ENCODE measurements at places on chromosomes 13 and 19. TPM values are rescaled to one million over a fixed set of nuclear protein-coding genes. Genes with fewer than 3 reads are reported as not detected.

Gene SIX5
- total RNA-seq, result 15.0 TPM

- H3K27ac ChIP-seq, result no peak overlapping the region
- H3K4me3 ChIP-seq, result no peak overlapping the region
- no peaks in the 10 kb centered on the region for H3K27me3 ChIP-seq
Measured at GRCh38 chr13:74449811-74450524, 315.8 kb upstream of the KLF12 start.

Gene LINGO3
- 0.17 TPM for total RNA-seq

DNA sequence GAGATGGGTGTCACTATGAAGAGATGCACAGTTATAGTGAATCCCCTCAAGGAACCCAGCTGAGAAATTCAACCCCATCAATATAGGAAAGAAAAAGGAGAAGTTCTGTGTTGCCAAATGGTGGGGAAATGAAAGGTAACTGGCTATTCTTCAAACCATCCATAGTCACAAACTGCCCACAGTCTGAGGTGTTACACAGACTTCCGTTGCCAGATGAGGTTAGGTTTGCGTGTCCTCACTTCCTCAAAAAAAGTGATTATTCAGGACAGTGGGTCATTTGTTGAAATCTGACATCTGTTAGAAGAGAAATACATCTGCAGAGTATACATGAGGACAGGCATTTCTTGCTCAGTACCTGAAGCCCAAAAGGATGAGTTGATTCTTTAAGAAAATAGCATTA lies 9.0 kb downstream of the SIGLEC5 start:
- no peaks in the 10 kb centered on the region for H3K27me3 ChIP-seq
- no peak for DNase-seq
- no peak overlapping the region for H3K4me3 ChIP-seq
- H3K4me1 ChIP-seq, result no peaks in the 10 kb centered on the region
- no peak overlapping the region for H3K27ac ChIP-seq

- no peaks in the 10 kb centered on the region for H3K36me3 ChIP-seq
- H3K27ac ChIP-seq, result no peak overlapping the region
- H3K4me1 ChIP-seq, result no peaks in the 10 kb centered on the region
- H3K27me3 ChIP-seq, result no peaks in the 10 kb centered on the region
Measured at GRCh38 chr13:103184413-103184812, 118.2 kb upstream of the SLC10A2 start.

Gene MED29
- total RNA-seq, result 35.6 TPM

DNA sequence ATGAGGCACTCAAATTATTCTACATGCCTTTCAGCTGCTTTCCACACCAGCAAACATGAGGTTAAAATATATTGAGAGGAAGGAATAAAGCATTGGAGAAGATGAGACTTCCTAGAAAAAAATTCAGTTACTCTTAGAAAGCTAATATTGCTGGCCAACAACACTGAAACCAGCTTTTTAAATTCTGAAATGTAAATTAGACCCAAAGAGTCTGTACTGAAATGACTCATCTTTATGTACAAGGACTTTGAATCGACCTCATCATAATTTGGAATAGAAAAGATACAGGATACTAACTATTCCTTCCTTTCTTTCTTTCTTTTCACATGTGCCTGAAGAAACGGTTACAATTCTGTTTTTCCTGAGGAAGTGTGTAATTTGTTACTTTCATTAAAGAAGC lies 6.5 kb upstream of the HSPH1 start:
- H3K4me3 ChIP-seq, result no peak overlapping the region
- no peak overlapping the region for H3K27ac ChIP-seq
- H3K27me3 ChIP-seq, result no peaks in the 10 kb centered on the region
- no peaks in the 10 kb centered on the region for H3K4me1 ChIP-seq
- no peak for DNase-seq
- no peaks in the 10 kb centered on the region for H3K36me3 ChIP-seq

DNA sequence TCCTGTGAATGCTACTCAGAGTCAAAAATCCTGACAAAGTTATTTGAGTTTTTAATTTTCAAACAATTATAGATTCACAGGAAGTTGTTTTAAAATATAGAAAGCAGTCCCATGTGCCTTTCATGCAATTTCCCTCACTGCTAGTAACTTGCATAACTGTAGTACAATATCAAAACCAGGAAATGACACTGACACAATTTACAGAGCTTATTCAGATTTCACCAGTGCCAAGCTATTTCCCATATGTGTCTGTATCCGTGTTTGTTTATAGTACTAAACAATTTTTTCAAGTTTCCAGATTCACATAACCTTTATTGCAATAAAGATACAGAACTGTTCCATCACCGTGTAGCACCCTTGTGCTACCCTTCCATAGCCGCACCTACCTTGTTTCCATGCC lies 934.6 kb downstream of the PCDH17 start:
- H3K4me1 ChIP-seq, result no peaks in the 10 kb centered on the region
- no peaks in the 10 kb centered on the region for H3K36me3 ChIP-seq
- DNase-seq, result no peak

GRCh38 chr19:18399008-18399407 lies 1.6 kb upstream of the LRRC25 start:
- H3K4me1 ChIP-seq, result peaks cover 20% of the 10 kb centered on the region
- no peaks in the 10 kb centered on the region for H3K36me3 ChIP-seq
- H3K4me3 ChIP-seq, result no peak overlapping the region

Gene PTPRS
- total RNA-seq, result 113 TPM

- no peak overlapping the region for H3K27ac ChIP-seq
- H3K27me3 ChIP-seq, result no peaks in the 10 kb centered on the region
- no peak overlapping the region for H3K4me3 ChIP-seq
- no peaks in the 10 kb centered on the region for H3K36me3 ChIP-seq
Measured at GRCh38 chr19:29162694-29163093, 50.3 kb downstream of the UQCRFS1 start.

Gene HSPBP1
- total RNA-seq, result 21.0 TPM

Gene FPR2
- 31.8 TPM for total RNA-seq

Gene CHST8
- total RNA-seq, result not detected

GRCh38 chr13:94327318-94327717 lies 152.2 kb downstream of the DCT start:
- H3K27me3 ChIP-seq, result no peaks in the 10 kb centered on the region
- no peaks in the 10 kb centered on the region for H3K36me3 ChIP-seq
- H3K4me1 ChIP-seq, result no peaks in the 10 kb centered on the region
- DNase-seq, result no peak
- H3K27ac ChIP-seq, result no peak overlapping the region

All from upper lobe of left lung (tissue), 6 donors.